SHP77 treated with DMSO at 0.1 percent for 48 hours (cell line): ENCODE measurements at places on chromosomes 13 and 19.

GRCh38 chr13:30577401-30577852 lies 40.3 kb upstream of the USPL1 start:
- no peak for DNase-seq

DNA sequence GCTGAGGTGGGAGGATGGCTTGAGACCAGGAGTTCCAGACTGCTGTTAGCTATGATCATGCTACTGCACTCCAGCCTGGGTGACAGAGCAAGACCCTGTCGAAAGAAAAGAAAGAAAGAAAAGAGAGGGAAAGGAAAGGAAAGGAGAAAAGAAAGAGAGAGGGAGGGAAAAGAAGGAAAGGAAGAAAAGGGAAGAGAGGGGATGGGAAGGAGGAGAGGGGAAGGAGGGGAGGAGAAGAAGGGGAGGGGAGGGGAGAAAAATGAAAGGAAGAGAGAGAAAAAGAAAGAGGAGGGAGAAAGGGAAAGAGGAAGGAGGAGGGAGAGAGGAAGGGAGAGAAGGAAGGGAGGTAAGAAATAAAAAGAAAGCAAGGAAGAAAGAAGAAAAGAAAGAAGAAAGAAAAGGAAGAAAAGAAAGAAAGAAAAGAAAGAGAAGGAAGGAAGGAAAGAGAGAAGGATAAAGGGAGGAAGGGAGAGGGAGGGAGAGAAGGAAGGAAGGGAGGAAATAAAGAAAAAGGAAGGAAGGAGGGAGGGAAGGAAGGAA lies 44.1 kb downstream of the INSR start:
- no peak for DNase-seq

DNA sequence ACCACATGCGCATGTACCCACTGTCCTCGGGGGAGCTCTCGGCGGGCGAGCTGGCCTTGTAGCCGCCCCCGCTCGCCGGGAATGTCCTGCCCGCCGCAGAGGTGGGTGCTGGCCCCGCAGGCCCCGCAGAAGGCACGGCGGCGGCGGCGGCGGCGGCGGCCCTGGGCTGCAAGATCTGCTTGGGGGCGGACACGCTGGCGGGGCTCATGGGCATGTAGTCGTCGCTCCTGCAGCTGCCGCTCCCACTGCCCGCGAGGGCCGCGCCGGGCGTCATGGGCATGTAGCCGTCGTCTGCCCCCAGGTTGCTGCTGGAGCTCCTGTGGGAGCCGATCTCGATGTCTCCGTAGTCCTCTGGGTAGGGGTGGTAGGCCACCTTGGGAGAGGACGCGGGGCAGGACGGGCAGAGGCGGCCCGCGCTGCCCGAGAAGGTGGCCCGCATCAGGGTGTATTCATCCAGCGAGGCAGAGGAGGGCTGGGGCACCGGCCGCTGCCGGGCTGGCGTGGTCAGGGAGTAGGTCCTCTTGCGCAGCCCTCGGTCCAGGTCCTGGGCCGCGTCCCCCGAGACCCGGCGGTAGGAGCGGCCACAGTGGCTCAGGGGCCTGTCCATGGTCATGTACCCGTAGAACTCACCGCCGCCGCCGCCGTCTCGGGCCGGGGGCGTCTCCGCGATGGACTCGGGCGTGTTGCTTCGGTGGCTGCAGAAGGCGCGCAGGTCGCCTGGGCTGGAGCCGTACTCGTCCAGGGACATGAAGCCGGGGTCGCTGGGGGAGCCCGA lies 2.4 kb downstream of the IRS2 start:
- DNase-seq = no peak

DNA sequence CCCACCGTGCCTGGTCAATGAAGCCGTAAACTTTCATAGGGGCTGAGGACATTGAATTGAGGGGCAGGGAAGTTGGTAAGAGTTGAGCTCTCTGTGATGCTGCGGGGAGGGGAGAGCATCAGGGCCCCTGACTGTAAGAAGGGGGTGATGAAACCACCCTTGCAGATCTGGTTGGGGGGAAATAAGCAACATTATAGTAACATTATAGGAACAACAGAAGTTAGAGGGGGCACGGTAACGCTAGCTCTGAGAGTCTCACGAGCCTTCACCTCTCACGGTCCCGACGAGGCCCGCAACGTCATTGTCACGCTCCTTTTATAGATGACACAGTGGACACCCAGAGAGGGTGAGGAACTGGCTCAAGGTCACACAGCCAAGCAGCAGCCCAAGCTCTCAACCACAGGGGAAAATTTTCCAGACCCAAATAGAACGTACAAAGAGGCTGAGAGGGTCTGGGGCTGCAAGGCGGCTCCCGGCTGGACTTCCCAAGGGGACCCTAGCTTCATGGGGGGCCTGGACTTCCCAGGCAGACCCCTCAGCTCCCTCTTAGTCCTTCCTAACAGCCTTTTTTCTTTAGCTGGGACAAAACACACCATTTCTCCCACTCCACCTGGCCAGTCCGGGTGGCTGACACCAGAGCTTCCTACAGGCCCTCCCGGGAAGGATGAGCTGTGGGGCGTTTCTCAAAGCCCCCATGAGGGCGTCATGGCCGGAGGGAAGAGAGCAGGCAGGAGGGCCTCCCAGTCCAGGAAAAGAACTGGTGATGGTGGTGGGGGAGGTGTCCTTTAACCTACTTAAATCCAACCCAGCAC lies 4.1 kb downstream of the TLE5 start:
- no peak for DNase-seq

DNA sequence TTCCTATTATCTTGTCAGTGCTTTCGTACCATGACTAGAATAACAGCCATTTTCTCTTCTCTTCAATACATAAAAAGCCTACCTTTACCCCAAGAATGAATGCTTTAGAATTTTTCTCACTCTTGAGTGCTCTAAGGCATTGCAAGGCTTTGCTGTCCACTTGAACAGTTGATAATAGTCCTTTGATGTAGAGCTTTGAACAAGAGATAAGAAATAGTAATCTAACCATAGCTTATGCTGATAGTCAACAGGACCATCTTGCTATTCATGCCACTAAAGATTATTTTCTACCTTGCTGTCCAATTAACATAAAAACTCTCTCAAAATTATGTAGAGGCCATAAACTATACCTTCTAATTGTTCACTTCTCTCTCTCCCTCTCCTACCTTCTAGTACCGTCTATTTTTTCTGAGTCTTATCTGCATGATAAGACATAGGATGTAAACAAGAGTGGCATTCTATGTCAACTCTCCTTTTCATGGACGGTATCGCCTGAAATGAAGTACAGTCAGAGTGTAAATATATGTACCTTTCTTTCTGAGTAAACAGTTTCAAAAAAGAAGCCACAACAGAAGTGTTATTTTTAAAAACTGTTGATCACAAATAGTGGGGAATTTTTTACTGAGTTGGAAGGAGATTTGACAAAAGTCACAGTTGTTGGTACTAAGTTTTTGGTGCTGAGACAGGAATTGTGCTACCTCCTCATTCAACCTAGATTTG lies 297.9 kb downstream of the NDFIP2 start:
- DNase-seq = no peak

- DNase-seq = no peak
Observed at GRCh38 chr13:114154476-114154875, 22.1 kb upstream of the RASA3 start.

- no peak for DNase-seq
Observed at GRCh38 chr19:20154636-20155035, 12.4 kb upstream of the ZNF486 start.

GRCh38 chr13:100560498-100561157 lies 28.0 kb downstream of the GGACT start:
- no peak for DNase-seq
